ENCODE measurements at places on chromosomes 2 and 18. TPM values are rescaled to one million over a fixed set of nuclear protein-coding genes. Genes with fewer than 3 reads are reported as not detected.

DNA sequence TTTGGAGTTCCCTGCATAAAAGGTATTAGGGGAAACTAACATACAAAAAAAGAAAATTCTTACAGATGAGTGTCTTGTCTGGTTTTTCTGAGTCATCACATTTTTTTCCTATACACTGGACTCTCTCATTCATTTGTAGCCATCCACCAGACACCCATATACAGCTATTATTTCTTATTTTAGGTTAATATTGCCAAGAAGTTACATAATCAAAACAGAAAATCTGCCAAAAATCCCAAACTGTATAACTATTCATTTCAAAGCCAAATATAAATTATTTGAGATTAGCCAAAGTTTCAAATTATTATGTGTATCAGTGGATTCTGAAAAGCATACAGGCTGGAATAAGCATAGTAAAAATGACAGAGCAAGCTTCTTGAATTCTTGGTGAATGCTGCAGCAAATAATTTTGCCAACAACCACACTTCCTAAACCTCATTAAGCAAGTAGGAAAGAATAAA is 191.2 kb downstream of the NCKAP5 start:
- no peak for DNase-seq
- H3K27me3 ChIP-seq: no peaks in the 10 kb centered on the region
- no peaks in the 10 kb centered on the region for H3K4me1 ChIP-seq
- H3K27ac ChIP-seq: no peak overlapping the region
- H3K4me3 ChIP-seq: no peak overlapping the region

The GRP gene
- polyA plus RNA-seq: not detected

The TUBB8B gene
- polyA plus RNA-seq: not detected

The SLC8A1 gene
- not detected for polyA plus RNA-seq

DNA sequence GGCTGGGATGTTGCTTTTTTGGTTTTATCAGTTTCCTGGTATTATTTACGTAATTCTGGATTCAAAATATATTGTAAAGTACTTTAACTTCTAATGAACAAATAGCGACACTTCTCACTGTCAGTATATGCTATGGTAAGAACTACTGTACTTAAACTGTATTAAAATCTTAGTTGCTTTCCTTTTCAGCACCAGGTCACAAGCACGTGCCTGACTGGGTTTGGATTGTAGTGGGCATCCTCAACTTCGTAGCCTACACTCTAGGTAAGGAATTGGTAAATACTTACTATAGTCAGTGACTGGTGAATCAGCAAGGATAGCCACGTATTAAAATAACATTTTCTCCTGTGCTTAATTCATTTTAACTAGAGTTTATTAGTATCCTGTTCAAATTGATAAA is 20.4 kb upstream of the ADGRF3 start:
- peaks cover 12% of the 10 kb centered on the region for H3K4me1 ChIP-seq
- H3K27ac ChIP-seq: no peak overlapping the region
- no peak for DNase-seq
- no peaks in the 10 kb centered on the region for H3K27me3 ChIP-seq
- H3K4me3 ChIP-seq: no peak overlapping the region

The UGT1A5 gene
- not detected for polyA plus RNA-seq

The GTF3C2 gene
- polyA plus RNA-seq: 51.8 TPM

DNA sequence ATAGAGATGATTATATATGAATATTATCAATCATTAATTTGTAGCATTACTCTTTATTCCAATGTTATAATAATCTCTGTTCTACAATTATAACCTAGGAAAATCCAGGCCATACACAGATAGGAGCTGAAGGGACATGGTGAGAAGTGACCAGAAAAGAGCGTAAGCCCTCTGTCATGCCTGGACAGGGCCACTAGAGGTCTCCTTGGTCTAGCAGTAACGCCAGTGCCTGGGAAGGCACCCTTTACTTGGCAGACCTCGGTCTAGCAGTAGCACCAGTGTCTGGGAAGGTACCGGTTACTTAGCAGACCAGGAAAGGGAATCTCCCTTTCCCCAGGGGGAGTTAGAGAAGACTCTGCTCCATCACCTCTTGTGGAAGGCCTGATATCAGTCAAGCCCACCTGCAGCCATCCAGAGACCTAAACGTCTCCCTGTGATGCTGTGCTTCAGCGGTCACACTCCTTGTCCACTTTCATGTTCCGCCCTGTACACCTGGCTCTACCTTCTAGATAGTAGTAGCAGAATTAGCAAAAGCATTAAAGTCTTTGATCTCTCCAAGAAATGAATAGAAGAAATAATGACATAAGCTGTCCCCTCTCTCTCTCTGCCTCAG is 447.5 kb upstream of the FSIP2 start:
- no peak overlapping the region for H3K27ac ChIP-seq
- no peak overlapping the region for H3K4me3 ChIP-seq
- H3K4me1 ChIP-seq: no peaks in the 10 kb centered on the region
- H3K27me3 ChIP-seq: no peaks in the 10 kb centered on the region
- no peak for DNase-seq

The TCF7L1 gene
- not detected for polyA plus RNA-seq

GRCh38 chr18:45165871-45166270 is 449.4 kb upstream of the SLC14A2 start:
- H3K27ac ChIP-seq: no peak overlapping the region
- no peak overlapping the region for H3K4me3 ChIP-seq

The SCLY gene
- polyA plus RNA-seq: 17.7 TPM

GRCh38 chr2:228545041-228545747 is 363.7 kb upstream of the SPHKAP start:
- no peak overlapping the region for H3K27ac ChIP-seq
- no peak for DNase-seq
- no peak overlapping the region for H3K4me3 ChIP-seq
- no peaks in the 10 kb centered on the region for H3K36me3 ChIP-seq

The SGO2 gene
- polyA plus RNA-seq: 2.5 TPM

Measured in CD4-positive, alpha-beta memory T cell (primary cell).